ENCODE measurements at places on chromosomes 1 and 21.

GRCh38 chr21:40158366-40158765 is 291.1 kb downstream of the PCP4 start:
- DNase-seq: no peak

- no peak for DNase-seq
Measured at GRCh38 chr1:180486092-180486491, 16.3 kb downstream of the ACBD6 start.

GRCh38 chr1:193156822-193157142 is 29.6 kb downstream of the B3GALT2 start:
- DNase-seq: no peak

GRCh38 chr1:107673006-107673405 is 292.0 kb downstream of the VAV3 start:
- no peak for DNase-seq

DNA sequence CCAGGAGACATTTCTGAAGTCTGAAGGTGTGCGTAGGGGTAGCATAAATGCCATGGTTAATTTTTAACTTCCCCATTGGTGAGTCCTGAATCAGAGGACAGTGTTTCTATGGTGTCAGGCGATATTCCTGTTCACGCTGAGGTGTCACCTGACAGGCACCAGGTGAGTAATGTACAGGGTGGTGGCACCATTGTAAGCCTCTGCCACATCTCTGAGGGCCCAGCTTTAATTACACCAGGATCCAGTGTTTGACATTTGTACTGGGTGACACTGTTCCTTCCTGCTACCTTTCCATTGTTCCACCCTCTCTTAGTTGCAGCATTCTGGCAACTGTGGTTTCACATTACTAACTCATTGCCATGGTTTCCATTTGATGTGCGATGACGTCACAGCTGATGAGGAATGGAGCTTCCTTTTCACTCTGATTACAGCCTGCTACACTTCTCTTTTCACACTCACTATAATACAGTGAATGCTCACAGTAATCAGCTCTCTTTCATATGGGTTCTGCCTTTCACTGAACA is 40.6 kb upstream of the MARK1 start:
- peak; percentile 61 for DNase-seq

DNA sequence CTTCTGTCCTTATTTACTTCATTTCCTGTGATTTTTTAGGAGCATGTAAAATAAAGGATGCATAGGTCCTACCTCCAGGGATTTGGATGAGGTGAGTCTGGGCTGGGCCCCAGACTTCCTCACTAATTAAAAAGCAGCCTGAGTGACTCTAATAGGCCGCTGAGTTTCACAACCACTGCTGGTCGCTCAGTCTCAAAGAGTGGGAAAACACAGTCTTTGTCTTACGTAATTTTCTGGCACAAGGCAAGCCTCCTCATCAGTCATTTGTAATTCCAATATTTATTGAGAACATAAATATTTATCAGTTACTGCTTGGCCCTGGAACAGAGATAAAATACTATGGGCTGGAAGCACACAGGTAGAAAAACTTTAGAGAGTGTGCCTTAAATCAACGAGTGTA is 195.4 kb upstream of the RUNX1 start:
- no peak for DNase-seq

DNA sequence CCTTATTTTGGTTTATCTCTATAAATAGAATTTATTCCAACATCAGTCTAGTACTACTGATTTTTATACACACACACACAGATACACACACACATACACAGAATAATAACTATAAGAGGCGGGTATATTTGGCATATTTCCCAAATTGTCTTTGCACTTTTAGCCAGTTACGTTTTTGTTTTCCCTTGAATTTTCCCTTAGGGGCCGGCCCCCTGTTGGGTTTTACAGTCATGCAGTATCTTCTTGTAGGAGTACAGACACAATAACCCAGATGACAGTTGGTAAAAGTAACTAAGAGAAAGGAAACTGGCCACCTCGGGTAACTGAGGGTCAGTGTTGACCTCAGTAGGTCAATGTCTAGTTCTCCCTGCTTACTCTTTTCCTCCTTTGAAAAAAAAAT is 50.9 kb downstream of the DISP1 start:
- no peak for DNase-seq

DNA sequence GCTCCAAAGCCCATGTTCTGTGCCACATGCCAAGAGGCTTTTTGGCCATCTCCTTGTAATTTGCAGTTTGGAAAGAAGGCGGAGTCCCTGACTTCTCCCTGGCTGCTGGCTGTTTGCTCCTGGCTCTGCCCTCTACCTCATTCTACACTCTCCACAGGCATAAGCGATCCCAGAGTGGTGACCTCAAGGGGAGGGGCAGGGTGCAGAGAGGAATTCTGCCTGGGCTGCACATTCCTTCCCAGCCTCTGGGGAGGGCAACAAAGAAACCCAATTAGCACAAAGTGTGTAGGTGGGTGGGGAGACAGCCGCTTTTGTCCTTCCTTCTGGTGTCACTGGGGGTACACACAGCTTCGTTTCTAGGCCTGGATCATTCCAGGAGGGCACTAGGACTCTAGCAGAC is 95.3 kb downstream of the HIVEP3 start:
- no peak for DNase-seq

GRCh38 chr1:236095705-236096520 is 31.0 kb upstream of the NID1 start:
- DNase-seq: no peak

DNA sequence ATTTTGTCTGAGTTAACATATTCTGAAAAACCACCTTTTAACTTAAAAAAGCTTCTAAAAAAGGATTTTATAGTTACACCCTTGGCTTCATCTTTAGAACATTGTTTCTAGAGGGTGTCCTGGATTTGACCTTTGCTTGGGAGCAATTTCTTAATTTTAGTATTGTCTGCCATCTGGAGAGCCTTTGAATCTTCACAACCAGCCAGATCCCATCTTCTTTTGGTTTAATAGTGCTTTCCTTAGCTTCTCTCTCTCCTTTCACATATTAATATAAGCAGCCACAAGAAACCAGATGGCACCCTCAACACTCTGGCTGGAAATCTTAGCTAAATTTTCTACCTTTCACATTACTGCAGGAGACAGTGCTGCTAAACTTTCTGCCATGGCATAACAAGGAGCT is 76.5 kb upstream of the TSPAN2 start:
- DNase-seq: no peak

DNA sequence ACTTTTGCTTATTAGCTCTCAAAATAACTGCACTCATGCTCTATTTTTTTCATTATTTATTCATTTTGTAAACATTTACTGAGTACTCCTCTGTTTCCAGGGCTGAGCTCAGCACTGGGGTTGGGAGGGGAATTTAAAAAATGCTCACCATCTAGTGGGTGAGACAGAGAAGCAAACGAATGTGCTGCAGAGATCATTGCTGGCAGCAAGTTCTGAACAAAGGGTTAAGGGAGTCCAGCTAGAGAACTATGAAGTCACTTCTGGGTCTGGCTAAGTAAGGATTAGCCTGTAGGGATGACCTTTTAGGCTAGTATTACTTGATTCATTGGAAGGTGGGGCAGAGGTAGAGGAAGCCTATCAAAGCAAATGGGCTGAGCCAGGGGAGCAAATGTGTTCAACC is 99.1 kb upstream of the ZNF644 start:
- DNase-seq: no peak

- no peak for DNase-seq
Measured at GRCh38 chr1:180230791-180231505, 884 bp downstream of the LHX4 start.

- DNase-seq: no peak
Measured at GRCh38 chr21:28790335-28790734, 202.3 kb downstream of the LTN1 start.

- DNase-seq: peak; percentile 38
Measured at GRCh38 chr1:77888781-77889642, 588 bp downstream of the NEXN start.

DNA sequence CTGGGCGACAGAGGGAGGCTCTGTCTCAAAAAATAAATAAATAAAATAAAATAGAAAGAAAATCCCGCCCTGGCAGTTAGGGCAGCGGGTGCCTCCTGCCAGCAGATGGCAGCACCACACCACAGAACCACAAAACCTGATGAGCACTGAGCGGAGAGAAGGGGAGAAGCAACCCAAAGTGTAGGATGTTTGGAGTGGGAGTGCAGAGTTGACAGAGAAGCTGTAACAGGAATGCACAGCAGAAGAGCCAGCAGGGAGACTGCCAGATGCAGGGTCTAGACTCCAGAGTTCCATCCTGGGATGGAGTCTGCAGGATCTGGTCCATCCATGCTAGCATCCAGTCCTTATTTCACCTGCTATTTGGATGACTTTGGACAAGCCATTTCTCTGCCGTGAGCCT is 29.7 kb upstream of the KIRREL1 start:
- DNase-seq: peak; percentile 61

DNA sequence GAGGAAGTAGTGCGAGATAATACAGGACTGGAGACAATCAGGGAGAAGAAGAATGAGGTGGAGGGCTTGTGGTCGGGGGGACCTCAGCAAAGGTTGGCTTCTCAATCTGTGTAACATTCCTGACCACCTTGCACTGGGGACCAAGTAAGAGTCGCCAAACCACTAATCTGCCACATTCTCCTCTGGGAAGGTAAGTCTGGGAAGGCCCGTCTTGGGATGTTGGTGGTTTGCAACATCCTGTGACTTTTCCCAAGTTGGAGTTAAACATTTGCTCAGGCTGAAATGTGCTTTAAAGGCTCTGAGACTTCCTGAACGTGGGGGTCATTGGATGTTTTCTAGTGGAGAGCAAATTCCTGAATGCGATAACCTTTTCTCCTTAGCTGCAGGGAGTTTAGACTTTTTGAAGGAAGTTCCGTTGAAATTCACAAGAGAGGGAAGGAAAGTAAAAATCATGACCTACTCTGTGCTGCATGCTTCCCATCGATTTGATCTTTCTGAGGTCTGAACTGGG is 325.9 kb downstream of the RPS6KC1 start:
- no peak for DNase-seq

DNA sequence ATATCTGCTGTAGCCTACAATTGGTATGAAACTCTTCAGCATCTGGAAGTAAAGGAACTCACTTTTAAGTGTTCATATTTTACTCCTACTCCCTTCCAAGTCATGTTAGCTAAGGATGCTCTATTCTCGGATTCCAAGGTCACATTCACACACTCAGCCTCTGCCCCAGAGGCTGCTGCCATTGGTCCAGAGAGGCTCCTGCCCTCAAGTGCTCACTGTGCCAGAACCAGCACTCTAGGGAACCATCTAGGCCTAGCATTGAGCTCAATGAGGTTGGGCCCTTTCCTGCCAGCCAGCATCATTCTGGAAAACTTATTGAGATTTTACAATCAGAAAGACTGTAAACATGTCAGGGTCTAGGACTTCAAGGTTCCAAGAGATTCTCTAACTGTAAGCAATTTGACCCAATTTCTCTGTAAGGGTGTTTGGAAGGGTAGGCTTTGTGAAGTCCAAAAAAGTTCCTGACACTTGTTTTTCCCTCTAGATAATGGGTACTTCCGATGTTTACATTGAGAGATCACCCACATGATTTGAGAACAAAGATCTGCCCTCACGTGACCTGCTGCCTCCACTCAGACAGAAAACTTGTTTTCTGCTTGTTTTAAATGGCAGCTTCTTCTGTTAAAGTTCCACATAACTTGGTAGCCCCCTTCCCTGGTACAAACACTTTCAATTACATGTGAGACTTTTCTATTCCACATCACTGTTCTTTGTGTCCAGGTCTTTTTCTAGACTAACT is 94.9 kb downstream of the MAB21L3 start:
- DNase-seq: no peak

DNA sequence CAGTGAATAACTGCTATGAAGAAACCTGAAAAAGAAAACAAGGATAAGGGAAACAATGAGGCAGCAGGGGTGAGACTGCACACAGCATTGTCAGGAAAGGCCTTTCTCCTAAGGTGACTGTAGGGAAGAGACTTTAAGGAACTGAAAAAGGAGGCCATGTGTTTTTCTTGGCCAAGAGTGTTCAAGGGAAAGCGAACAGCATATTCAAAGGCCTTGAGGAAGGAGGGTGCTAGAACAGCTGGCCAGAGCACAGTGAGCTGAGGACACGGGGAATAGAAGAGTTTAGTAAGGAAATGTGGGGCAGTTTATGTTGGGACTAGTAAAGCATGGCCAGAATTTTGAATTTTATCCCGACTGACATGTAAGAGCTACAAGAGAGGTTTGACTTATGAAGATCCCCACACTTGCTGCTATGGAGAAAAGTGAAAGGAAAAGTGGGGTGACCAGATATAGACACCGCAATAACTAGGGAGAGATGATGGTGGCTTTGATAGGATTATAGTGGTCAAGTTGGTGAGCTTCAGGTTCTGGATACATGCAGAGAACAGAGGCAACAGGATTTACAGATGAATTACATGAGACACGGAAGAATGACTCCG is 1.4 kb downstream of the RWDD2B start:
- DNase-seq: no peak

DNA sequence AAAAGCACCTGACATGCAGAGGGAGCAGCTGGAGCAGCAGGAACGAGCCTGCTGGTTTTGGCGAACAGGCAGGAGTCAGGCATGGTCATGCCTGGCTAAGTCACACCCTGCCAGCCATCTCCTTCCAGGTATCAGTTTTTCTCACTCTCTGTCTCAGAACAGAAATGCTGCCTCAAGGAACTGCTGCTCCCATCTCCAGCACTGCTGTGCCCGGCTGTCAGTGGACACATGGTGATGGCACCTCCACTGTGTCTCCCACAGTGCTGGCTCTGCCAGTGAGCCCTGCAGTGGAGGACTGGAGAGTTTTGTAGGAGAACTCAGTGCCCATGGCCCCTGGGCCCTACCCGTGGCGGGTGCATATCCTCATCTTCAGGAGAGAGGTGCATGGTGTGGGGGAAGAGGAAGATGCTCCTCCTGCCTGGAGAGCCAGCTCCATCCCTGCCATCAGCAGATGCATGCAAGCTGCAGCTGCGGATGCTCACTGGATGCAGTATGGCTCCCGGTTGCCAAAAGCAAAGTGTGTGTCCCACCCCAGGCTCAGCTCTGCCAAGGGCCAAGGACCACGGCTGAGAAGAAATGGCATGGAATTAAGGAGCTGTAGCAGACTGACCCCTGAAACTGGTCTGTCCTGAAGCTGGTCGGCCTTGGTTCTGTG is 114.7 kb downstream of the GRIK3 start:
- DNase-seq: no peak

DNA sequence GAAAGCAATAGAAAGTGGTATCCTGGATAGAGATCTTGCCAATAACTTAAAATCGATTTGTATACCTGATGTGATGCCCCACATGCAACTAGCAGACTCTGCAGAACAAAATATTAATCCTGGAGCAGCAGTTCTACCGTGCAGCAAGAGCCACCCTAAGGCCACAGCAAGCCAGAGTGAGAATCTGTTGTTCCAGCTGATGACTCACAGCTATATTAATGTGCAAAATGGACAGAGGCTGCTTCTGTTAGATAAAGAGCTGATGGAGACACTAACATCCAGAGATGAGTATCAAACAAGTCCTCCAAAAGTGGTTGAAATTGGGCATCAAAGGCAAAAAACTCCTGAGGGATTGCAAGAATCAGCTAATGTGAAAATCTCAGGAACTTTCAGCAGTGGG is 127.8 kb downstream of the MACF1 start:
- DNase-seq: no peak

DNA sequence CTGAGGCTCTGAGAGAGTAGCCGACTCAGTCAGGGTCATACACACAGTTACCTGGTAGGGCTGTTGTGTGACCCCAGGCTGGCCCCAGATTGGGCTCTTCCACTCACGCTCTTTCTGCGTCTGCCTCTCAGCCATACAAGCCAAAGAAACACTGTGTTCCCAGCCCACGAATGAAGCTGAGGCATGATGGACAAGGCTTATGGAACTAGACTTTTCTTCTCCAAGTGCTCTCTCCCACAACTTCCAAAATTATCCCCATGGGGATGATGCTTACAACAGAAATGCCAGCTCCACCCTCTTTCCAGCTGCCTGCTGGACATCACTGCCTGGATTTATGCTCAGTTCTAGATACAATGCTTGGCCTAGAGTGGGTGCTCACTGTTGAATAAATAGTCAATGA is 102.8 kb upstream of the JUN start:
- DNase-seq: no peak

GRCh38 chr1:147509786-147510395 is 31.4 kb upstream of the BCL9 start:
- no peak for DNase-seq
